ENCODE measurements at places on chromosomes 2 and 18.

GRCh38 chr2:10410823-10411437 is 37.2 kb downstream of the ODC1 start:
- DNase-seq: no peak

DNA sequence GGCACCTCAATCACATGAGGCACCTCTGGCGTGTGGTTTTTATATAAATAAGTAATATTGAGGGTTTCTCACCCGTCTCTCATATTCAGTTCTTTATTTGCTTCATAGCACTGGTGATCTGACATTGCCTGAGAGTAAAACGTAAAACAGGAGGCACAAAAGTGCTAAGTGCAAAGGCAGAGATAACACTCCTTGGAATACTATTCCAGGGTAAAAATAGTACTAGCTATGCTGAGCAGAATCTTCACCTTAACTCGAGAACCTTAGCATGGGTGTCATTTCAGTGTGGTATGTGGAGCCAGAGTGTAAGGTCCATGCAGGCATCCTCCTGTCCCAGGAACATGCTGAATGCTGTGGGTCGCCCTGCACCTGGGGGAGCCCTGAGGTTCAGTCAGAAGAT is 26.9 kb downstream of the ZCCHC2 start:
- no peak for DNase-seq

DNA sequence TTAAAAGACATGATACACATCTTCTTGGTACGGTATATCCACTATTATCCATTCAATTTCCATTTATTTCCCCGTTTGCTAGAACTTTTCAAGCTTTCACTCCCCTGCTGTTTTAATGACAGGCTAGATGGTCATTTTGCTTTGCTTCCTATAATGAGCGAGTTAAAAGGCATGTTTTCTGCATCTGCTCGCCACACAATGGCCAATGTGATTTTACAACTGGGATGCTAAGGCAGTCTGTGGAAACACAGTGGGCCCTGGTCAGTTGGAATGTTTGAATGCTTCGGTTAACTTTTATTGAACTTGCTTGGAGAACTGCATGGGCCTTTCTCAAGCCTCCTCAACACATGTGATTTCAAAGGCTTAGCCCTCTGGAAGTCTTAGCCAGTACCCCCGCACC is 48.4 kb upstream of the TNP1 start:
- DNase-seq: no peak

- no peak for DNase-seq
These were observed 139.4 kb upstream of the SERTAD2 start for GRCh38 chr2:64792995-64793639.

- DNase-seq: no peak
These were observed 116.1 kb upstream of the LRRTM1 start for GRCh38 chr2:80420530-80421208.

Data from nucleus accumbens (tissue), 56 donors.